ENCODE measurements at places on chromosomes 1 and 21. TPM values are rescaled to one million over a fixed set of nuclear protein-coding genes. Genes with fewer than 3 reads are reported as not detected.

The FMO3 gene
- total RNA-seq, result not detected

The RWDD3 gene
- total RNA-seq, result 7.7 TPM

The C1orf115 gene
- total RNA-seq, result 4.6 TPM

The KRTAP21-2 gene
- not detected for total RNA-seq

The GPR37L1 gene
- 0.14 TPM for total RNA-seq

The VHLL gene
- not detected for total RNA-seq

The ZNF648 gene
- not detected for total RNA-seq

The TCHHL1 gene
- not detected for total RNA-seq

The OLFM3 gene
- total RNA-seq, result not detected

The KCTD3 gene
- total RNA-seq, result 41.9 TPM

The KRTAP19-3 gene
- not detected for total RNA-seq

The NTNG1 gene
- total RNA-seq, result not detected

The SPATA6 gene
- total RNA-seq, result 1.3 TPM

The GBP4 gene
- not detected for total RNA-seq

The TGFB2 gene
- total RNA-seq, result 12.3 TPM

The ERG gene
- not detected for total RNA-seq

The LMX1A gene
- not detected for total RNA-seq

The BMP8B gene
- 5.3 TPM for total RNA-seq

The USF1 gene
- total RNA-seq, result 53.3 TPM

The ICOSLG gene
- 4.2 TPM for total RNA-seq

The BCL2L15 gene
- total RNA-seq, result 0.59 TPM

The SYTL1 gene
- total RNA-seq, result 0.51 TPM

The SPRR1A gene
- total RNA-seq, result not detected

The GPR3 gene
- total RNA-seq, result 1.8 TPM

The KISS1 gene
- total RNA-seq, result 0.43 TPM

The PTPN22 gene
- total RNA-seq, result not detected

The KCNA3 gene
- not detected for total RNA-seq

The PODN gene
- not detected for total RNA-seq

The ILF2 gene
- total RNA-seq, result 281 TPM

The UMODL1 gene
- not detected for total RNA-seq

The UBR4 gene
- total RNA-seq, result 114 TPM

The FCRL4 gene
- total RNA-seq, result not detected

The AMY1A gene
- total RNA-seq, result not detected

The F3 gene
- 8.1 TPM for total RNA-seq

The TENT5C gene
- 0.17 TPM for total RNA-seq

The FCGR1A gene
- not detected for total RNA-seq

The RAB7B gene
- total RNA-seq, result 1.1 TPM

The ARID4B gene
- total RNA-seq, result 13.3 TPM

The MTARC1 gene
- 9.4 TPM for total RNA-seq

The MATN1 gene
- total RNA-seq, result 0.10 TPM

The FCRL1 gene
- not detected for total RNA-seq

The KCNE1 gene
- not detected for total RNA-seq

The KCNQ4 gene
- 0.27 TPM for total RNA-seq

The ZNF124 gene
- total RNA-seq, result 4.7 TPM

The ARHGEF16 gene
- 5.1 TPM for total RNA-seq

The FALEC gene
- not detected for total RNA-seq
